Tibial artery (tissue), 4 donors: ENCODE measurements at places on chromosomes 3 and 15.

DNA sequence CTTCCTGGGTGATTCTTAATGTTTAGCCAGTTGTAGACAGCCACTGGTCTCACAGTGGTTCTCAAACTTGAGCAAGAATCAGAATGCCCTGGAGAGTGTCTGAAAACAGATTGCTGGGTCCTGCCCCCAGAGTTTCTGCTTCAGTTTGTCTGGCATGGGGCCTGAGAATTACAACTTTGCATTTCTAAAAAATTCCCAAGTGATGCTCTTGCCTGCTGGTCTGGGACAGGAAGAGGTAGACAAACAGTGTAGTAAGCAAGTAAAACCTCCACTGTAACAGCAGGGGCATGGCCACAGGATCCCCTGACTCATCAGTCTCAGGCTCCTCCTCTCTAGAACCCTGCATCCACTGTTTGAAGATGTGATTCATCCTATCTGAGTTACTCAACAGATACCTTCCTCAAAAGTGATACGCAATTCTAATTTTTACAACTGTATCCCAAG lies 36.5 kb downstream of the DZIP1L start:
- no peak for DNase-seq

DNA sequence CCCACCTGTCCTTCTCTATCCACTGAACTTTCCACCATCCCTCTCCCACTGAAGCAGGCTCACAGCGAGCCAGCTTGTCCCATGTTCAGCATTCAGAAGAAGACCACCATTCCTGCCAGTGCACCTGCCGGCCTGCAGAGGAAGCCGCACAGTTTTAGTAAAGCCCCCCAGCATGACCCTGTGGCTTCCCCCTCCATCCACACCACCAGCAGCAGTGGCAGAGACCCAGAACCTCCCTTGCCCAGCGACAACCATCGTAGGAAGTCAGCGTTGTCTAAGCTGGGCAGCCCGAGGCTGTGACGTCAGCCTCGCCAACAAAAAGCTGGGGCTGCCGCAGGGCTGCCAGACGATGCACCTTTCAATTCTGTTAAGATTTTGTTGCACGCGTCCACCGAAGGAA lies 66.6 kb upstream of the TAMM41 start:
- DNase-seq: no peak

DNA sequence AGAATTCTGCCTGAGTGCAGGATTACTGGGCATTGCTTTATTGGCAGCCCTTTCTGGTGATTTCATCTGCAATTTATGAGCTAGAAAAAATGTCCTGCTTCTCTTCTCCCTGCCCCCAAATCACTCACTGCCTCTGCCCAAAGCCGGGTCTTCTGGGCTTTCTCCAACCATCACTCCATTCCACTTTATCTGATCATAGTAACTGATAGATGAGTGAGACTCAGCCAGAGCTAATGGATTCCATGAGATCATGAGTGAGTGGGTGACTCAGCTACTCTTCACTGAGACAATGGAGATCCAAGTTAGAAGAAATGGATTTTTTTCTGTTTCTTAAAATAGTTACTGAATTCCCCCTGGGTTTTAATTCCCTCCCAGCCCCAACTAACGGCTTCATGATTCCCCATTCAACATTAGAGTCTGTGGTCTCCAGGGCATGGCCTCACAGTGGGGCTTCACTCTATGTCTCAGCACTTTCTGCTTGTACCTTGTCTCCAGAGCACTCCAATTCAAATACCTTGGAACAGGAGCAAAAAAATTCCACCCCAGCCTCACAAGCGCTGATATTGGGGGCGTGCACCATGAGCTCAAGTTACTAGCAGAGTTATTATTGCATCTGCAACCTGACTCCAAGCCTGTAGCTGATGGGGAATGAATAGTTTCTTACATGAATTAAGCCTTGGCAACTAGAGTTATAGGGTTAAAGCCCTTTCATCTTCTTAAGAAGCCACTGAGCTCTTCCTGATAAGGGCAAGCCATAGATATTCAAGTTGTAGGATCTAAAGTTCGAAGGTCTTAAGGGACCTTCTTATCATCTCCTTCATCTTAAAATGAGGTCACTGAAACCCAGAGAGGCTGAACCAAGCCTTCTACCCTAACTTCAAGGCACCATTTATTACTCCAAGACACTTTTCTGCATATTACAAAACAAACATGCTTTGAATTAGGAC lies 85.9 kb downstream of the AGBL1 start:
- DNase-seq: no peak

- DNase-seq: no peak
Observed at GRCh38 chr3:133620066-133620784, 41.5 kb downstream of the TOPBP1 start.

DNA sequence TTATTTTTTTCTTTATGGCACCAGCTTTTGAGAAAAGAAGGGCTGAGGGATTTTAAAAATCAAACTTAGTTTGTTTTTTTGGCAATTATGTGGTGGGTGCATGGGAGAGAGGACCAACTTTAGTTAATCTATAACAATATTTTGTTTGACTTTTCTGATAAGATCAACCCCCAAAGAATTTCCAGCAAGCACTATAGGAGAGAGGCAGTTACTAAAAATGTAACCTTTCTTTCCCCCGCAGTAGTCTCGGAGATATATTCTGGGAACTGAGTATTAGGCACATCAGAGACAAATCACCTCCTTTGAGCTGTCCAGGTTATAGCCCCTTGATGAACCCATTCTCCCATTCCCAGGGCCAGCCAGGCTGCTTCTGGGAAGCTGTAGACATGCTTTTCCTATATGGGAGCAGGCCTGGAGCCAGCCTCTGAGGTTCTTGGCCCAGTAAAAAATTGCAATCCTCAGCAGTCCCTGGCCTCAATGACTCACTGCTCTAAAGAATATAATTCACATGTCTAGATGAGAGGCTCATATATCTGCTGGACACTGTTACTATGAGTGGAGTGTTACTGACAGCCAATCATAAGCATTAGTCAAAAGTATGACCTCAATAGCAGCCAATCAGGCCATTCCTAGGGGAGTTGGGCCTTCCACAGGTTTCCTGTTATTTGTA lies 138.3 kb upstream of the AGBL1 start:
- DNase-seq: no peak

DNA sequence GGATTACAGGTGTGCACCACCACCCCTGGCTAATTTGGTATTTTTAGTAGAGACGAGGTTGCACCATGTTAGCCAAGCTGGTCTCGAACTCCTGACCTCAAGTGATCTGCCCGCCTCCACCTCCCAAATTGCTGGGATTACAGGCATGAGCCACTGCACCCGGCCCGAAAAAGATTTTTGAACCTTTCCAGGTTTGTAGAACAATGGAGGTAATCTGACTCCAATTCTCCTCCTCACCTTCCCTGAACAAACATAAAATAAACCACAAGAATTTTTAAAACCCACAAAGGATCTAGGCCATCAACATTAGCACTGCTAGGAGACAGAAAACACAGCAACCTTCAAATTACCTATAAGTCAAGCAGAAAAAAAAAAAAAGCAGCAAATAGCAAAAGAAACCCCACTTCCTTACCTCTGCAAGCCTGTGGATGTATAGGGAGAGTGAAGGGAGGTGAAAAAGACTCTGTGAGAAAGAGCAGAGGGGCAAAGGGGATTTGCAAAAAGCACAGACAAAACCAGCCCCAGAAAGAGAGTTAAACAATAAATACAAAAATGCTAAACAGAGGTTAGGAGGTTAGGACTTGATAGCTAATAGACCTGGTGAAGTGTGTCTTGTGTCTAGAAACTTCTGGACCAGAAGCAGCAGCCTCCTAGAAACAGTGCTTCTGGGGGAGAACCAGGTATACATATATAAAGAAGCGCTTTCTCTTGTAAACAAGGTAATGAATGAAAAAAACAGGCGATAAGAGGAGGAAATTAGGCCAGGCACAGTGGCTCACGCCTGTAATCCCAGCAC lies 32.1 kb downstream of the TFDP2 start:
- no peak for DNase-seq

DNA sequence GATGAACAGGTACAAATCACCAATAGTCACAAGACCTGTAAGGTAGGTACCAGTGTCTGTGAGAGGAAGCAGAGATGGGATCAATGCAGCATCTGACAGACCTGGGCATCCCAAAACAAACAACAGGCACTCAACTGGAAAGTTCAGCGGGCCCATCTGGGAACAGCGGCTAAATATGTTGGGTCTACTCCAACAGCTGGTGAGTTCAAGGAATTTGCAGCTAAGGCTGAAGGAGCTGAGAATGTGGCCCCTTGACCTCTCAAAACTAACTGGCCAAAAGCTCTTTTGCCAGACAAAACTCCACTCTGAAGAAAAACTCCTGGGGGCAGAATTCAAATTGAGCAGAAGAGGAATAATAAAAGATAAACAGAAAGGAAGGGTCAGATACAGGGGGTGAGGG lies 24.4 kb downstream of the AVEN start:
- no peak for DNase-seq

- DNase-seq: no peak
Observed at GRCh38 chr3:159732172-159733111, 256.2 kb upstream of the IL12A start.

DNA sequence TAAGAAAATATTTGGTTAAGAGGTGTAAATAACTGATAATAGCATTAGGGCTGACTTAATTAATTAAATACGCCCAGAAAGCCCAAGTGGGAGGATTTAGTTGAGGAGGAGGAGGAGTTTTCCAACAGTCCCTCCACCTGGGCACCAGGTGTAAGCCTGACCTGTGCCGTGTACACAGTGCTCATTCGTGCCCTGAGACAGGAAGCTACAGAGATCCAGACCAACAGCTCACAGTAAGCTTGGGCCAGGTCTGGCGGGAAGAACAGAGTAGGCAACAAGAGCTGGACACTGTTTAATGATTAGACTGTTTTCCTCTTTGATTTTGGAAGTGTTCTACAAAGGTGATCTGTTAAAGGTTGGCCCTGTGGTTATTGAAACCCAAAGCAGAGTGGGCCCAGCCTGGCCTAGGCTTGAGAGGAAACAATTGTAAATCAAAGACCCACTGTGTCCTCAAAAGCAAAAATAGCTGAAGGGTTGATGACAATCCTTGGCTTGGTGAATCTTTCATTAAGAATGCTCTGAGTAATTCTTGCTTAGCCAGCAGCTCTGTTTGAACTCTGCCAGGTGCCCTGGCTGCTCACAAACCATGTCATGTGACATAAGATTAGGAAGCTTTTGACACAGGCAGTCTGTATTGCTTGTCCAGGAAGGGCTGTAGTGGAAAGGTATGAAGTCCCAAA lies 13.8 kb downstream of the SQOR start:
- DNase-seq: no peak

DNA sequence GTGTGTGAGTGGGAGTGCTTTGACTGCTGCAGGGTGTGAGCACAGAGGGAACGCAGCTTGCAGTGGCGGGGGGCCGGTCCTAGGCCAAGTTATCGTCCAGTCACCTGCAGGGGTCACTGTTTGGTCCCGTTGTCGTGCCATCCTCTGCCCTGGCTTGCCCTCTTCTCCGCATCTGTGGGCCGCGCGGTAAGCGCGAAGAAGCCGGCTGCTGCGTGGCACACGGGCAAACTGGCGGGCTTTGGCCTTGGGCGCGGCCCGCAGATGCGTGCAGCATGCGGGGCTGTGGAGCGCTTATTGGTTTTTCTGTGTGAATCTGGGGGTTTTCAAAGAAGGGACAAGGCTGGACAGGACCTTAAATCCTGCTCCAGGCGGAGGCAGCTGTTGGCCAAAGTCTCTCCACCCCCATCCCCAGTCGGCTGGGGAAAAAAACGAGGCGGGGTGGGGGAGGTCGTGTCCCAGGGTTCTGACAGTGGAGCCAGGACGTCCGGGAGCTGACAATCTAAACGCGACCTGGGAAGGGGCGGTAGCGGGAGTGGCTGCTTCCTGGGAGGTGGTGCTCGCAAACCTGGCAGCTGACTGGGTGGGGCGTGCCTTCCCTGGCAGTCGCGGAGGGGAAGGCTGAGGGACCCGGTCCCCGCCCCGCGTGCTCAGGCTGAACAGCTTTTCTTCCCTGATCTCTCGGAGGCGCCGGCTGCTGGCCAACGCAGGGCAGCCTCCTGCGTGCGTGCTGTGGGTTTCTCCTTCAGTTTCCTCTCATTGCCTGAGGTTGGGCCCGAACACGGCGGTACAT lies 39.7 kb upstream of the VEPH1 start:
- DNase-seq: peak; percentile 82

- no peak for DNase-seq
Observed at GRCh38 chr15:39728845-39729244, 53.8 kb downstream of the FSIP1 start.

- no peak for DNase-seq
Observed at GRCh38 chr3:126982126-126982470, 817 bp upstream of the PLXNA1 start.

DNA sequence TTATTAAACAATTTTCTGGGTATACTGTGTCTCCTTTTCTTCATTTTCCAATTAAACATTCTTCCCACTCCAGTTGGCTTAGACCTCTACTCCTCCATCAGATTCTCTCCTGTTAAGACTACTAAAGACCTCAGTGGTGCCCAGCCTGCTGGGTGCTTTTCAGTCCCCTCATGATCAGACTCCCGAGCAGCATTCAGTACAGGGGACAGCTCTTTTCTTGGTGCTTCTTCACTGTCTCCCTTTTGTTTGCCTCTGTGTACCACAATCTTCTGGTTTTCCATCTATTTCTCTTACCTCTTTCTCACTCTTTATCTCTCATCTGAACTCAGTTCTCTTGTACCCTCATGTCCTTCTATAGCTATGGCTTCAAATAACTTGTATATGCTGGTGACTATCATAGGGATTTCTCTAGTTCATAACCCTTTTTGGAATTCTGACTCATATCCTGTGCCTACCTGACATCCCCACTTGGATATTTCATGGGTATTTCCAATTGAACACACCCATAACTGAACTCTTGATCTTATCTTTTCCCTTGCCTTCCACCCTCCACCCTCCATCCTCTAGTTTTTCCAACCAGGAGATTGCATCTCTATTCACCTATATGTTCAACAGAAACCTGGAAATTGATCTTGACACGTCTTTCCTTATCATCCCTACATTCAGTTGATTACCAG lies 55.6 kb upstream of the ABHD10 start:
- no peak for DNase-seq

GRCh38 chr3:187624588-187624987 lies 45.6 kb downstream of the SST start:
- no peak for DNase-seq

DNA sequence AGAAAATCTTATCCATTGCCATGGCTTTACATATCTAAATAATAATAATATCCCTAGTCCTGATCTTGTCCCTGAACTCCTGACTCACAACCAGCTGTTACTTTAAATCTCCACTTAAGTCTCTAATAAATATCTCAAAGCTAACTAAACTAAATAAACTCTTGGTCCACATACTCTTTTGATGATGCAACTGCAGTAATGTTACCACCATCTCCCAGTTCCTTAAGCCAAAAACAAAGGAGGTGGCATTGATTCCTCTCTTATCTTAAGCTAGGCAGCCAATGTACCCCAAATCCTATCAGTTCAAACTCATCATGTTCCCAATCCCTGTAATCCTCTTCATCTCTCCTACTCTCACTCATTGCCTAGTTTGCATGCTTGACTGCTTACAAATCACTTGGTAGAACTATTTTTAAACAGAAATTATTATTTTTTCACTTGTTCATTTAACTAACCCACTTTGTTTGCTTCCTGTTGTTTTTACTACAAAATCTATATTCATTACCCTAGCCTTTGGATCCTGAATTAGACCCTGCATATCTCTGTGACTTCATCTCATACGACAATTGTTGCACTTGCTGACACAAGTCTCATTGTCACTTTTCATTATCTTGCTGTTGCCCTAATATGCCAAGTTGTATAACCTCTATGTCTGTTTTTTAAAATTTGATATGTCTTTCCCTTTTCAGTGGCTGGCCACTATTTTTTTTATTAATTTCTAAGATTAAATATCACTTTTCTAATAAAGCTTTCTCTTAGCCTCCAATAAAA lies 462.2 kb downstream of the ZPLD1 start:
- no peak for DNase-seq
